ENCODE measurements at places on chromosomes 5 and 9. TPM values are rescaled to one million over a fixed set of nuclear protein-coding genes. Genes with fewer than 3 reads are reported as not detected.

GRCh38 chr9:135887585-135888050 lies 19.7 kb downstream of the CAMSAP1 start:
- H3K4me1 ChIP-seq: peaks cover 25% of the 10 kb centered on the region
- H3K4me3 ChIP-seq: no peak overlapping the region
- DNase-seq: no peak
- no peaks in the 10 kb centered on the region for H3K36me3 ChIP-seq
- no peak overlapping the region for H3K27ac ChIP-seq

CBY3 gene
- not detected for total RNA-seq

GRCh38 chr5:126422994-126423788 lies at the start of gene GRAMD2B:
TSS of gene GRAMD2B (plus strand) at chr5:126423409. CDS start at chr5:126423607, 198 bp downstream.
- no peaks in the 10 kb centered on the region for H3K36me3 ChIP-seq
- no peaks in the 10 kb centered on the region for H3K27me3 ChIP-seq
- DNase-seq: peak; percentile 77
- no peaks in the 10 kb centered on the region for H3K4me1 ChIP-seq
- peak within 1 kb of the TSS; percentile 59 for H3K4me3 ChIP-seq

DNA sequence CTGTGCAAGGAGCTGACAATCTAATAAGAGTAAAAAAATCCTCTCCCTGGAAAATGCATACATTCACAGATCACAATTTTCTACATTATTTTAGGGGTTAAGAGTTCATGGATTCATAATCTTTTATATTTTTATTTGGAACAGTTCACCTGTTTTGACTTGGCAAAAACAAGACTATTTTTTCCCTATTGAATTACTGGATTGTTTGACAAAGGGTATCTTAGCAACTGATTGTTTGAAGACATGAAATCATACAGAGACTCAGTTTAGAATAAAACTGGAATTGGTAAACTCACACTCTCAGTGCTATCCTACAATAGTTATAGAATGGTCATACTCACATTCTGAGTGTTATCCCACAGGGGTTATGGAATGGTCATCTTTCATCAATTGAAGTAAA lies 358.2 kb upstream of the PTGER4 start:
- no peak overlapping the region for H3K27ac ChIP-seq
- no peak overlapping the region for H3K4me3 ChIP-seq
- no peaks in the 10 kb centered on the region for H3K36me3 ChIP-seq
- DNase-seq: no peak
- no peaks in the 10 kb centered on the region for H3K4me1 ChIP-seq

TRPM6 gene
- 1.5 TPM for total RNA-seq

- H3K27me3 ChIP-seq: no peaks in the 10 kb centered on the region
- peaks cover 45% of the 10 kb centered on the region for H3K4me1 ChIP-seq
- H3K36me3 ChIP-seq: no peaks in the 10 kb centered on the region
- no peak overlapping the region for H3K4me3 ChIP-seq
- peak overlapping the region; percentile 9 for H3K27ac ChIP-seq
- no peak for DNase-seq
These were observed 194.1 kb downstream of the AOPEP start for GRCh38 chr9:94920420-94921091.

NR4A3 gene
- total RNA-seq: 0.32 TPM

GRCh38 chr5:69299625-69300024 lies 33.0 kb downstream of the CCDC125 start:
- H3K27me3 ChIP-seq: no peaks in the 10 kb centered on the region
- H3K4me3 ChIP-seq: no peak overlapping the region
- no peaks in the 10 kb centered on the region for H3K4me1 ChIP-seq
- H3K36me3 ChIP-seq: no peaks in the 10 kb centered on the region

- H3K27me3 ChIP-seq: no peaks in the 10 kb centered on the region
- H3K4me3 ChIP-seq: no peak overlapping the region
- no peaks in the 10 kb centered on the region for H3K36me3 ChIP-seq
These were observed 1045.2 kb downstream of the CDH12 start for GRCh38 chr5:21807953-21808352.

- no peak overlapping the region for H3K4me3 ChIP-seq
- no peaks in the 10 kb centered on the region for H3K36me3 ChIP-seq
- peak overlapping the region; percentile 54 for H3K27ac ChIP-seq
- DNase-seq: peak; percentile 32
- H3K27me3 ChIP-seq: no peaks in the 10 kb centered on the region
These were observed 416.8 kb downstream of the NFIB start for GRCh38 chr9:13896922-13897835.

DNA sequence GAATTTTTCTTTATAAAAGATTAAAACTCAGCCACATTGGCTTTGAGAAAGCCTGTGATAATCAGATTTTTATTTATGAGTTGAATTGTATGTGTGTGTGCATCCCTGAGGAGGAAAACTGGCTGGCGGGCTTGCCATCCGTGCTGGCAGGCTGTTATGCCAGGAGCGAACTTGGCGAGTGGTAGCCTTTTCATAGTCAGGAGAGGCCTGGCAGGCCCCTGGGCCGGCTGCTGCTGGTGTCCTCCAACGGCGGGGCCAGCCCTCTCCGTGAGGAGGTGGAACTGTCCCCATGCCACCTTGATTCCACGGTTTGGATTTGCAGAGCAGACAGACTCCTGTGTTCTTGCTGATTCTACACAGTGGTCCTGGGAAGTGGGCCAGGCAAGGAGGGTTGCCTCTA lies 43.3 kb downstream of the ZNF618 start:
- H3K27me3 ChIP-seq: no peaks in the 10 kb centered on the region
- H3K4me3 ChIP-seq: no peak overlapping the region
- H3K27ac ChIP-seq: no peak overlapping the region
- DNase-seq: no peak
- H3K36me3 ChIP-seq: peaks cover 5% of the 10 kb centered on the region

ALDOB gene
- total RNA-seq: not detected

GRCh38 chr5:38607930-38608564 lies 51.6 kb upstream of the LIFR start:
- H3K4me3 ChIP-seq: no peak overlapping the region
- H3K27ac ChIP-seq: no peak overlapping the region
- H3K36me3 ChIP-seq: no peaks in the 10 kb centered on the region
- no peaks in the 10 kb centered on the region for H3K27me3 ChIP-seq

SHC3 gene
- not detected for total RNA-seq

Measured in SJCRH30 (cell line).